ENCODE measurements at places on chromosomes 4 and X.
A peak's percentile ranks its signal among the peaks of the same experiment; 100 is the strongest.

DNA sequence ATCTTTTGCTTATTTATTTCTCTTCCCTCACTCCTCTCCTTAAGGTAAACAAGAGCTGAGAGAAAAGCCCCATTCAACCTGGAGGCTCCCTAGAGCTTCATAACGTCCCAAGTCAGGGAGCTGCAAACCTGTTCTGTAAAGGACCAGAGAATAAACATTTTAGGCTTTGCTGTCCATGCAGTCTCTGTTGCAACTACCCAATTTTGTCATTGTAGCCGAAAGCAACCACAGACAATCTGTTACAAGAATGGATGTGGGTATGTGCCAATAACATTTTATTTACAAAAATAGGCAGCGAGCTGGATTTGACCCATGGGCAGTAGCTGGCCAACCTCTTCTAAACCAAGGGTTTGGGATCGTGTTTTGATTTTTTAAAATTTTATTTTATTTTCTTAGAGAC, 71.3 kb upstream of the TBL1X start:
- DNase-seq = no peak
- H3K27ac ChIP-seq = no peak overlapping the region
- H3K4me1 ChIP-seq = no peaks in the 10 kb centered on the region

DNA sequence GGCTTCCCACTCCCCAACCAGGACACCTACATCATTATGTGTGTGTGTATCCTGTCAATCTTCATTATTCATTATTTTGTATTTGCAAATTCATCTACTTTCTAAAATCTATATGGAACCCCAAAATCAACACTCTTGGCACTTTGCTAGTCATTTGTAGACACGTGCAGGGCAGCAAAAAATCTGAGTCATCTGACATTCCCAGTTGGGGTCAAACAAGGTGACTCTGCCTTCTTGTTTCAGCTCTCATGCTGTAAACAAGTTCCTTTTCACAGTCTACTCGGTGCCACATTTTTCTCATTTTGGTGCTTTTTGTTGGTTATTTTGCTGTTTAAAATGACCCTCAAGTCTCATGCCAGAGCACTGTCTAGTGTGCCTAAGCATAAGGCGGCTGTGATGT, 5.9 kb downstream of the MRFAP1L1 start:
- DNase-seq = no peak
- H3K4me3 ChIP-seq = no peak overlapping the region
- peaks cover 47% of the 10 kb centered on the region for H3K4me1 ChIP-seq
- no peaks in the 10 kb centered on the region for H3K27me3 ChIP-seq
- no peak overlapping the region for H3K27ac ChIP-seq

- no peak for DNase-seq
- no peaks in the 10 kb centered on the region for H3K4me1 ChIP-seq
- H3K4me3 ChIP-seq = no peak overlapping the region
- no peaks in the 10 kb centered on the region for H3K36me3 ChIP-seq
- no peak overlapping the region for H3K27ac ChIP-seq
Observed at GRCh38 chr4:74549936-74550335, 105.0 kb downstream of the AREG start.

- DNase-seq = no peak
- no peak overlapping the region for H3K27ac ChIP-seq
- peaks cover 33% of the 10 kb centered on the region for H3K4me1 ChIP-seq
- H3K4me3 ChIP-seq = no peak overlapping the region
- no peaks in the 10 kb centered on the region for H3K27me3 ChIP-seq
- H3K36me3 ChIP-seq = no peaks in the 10 kb centered on the region
Observed at GRCh38 chr4:41132055-41132683, 82.2 kb downstream of the APBB2 start.

GRCh38 chr4:26055855-26056254, 141.8 kb downstream of the SMIM20 start:
- no peaks in the 10 kb centered on the region for H3K27me3 ChIP-seq
- H3K27ac ChIP-seq = no peak overlapping the region
- H3K4me1 ChIP-seq = peaks cover 8% of the 10 kb centered on the region

- H3K36me3 ChIP-seq = no peaks in the 10 kb centered on the region
- H3K27ac ChIP-seq = no peak overlapping the region
- DNase-seq = no peak
- no peak overlapping the region for H3K4me3 ChIP-seq
- H3K4me1 ChIP-seq = no peaks in the 10 kb centered on the region
Observed at GRCh38 chr4:158268553-158268952, 58.3 kb downstream of the TMEM144 start.

DNA sequence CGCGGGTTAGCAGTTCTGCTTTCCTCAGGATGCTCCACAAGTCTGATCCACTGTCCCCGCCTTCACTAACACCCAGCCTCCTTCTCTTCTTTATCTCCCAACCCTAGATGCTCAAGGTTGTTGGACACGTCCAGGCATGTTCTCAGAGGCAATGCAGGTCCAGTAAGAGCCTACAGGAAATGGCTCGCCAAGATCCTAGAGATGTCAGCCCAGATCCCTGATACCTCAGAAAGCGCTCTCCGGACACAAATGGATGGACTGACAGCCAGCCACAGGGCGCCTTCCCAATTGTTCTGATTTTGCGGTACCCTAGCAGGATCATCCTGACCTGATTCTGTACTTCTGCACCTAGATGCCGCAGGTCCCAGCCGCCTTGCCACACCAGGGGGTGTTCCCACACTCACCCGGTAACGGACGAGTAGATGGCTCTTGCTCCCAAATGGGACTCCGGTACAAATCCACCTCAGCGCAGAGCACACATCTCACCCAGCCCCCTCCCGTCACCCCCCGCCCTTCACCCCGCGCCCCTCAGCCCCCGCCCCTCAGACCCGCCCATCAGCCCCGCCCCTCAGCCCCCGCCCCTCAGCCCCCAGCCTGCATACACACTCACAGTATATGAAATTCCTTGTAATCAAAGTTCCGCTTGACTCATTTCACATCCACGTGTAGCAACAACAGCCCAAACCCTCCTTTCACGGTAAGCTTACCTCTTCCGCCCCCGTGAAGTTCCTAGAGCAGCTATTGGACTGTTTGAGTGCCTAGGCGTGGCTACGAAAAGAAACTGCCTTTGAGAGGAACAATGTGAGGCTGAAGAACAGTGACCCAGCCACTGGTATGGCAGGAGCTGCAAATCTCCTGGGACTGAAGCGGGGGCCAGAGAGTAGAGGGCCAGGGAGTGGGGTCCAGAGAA, at the start of gene EDA2R:
Gene EDA2R, minus strand, starts transcription at position 488 of the 910 bp plus-strand sequence. CDS start 23,058 bp downstream, outside the sequence.
- H3K4me3 ChIP-seq = peak within 1 kb of the TSS; percentile 46
- H3K36me3 ChIP-seq = no peaks in the 10 kb centered on the region
- no peaks in the 10 kb centered on the region for H3K4me1 ChIP-seq
- H3K27ac ChIP-seq = peak within 1 kb of the TSS; percentile 64
- DNase-seq = no peak

DNA sequence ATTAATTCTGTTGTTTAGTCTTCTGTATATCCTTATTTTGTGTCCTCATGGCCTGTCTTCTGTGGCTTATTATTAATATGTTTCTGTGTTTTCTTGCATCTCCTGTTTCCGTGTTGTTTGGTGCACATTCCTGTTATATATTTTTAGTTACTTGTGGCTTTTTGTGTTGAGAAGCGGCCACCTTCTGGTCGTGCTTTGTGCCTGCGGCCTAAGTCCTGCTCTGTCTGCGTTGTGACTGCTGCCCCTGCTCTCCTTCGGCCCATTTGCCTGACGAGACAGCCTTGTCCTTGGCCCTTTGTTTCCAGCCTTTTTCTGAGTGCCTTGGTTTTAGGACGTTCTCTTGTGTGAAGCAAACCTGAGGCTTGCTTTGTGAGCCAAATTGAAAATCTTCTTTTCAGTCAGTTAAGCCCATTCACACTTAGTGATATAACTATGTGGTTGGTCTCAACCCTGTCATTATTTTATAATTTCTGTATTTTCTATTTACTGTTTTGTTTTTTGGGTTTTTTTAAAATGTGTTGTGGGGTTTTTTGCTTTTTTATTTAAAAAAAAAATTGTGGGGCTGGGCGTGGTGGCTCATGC, 43.8 kb downstream of the TNIP2 start:
- peaks cover 14% of the 10 kb centered on the region for H3K4me1 ChIP-seq
- no peak for DNase-seq
- H3K27me3 ChIP-seq = no peaks in the 10 kb centered on the region

DNA sequence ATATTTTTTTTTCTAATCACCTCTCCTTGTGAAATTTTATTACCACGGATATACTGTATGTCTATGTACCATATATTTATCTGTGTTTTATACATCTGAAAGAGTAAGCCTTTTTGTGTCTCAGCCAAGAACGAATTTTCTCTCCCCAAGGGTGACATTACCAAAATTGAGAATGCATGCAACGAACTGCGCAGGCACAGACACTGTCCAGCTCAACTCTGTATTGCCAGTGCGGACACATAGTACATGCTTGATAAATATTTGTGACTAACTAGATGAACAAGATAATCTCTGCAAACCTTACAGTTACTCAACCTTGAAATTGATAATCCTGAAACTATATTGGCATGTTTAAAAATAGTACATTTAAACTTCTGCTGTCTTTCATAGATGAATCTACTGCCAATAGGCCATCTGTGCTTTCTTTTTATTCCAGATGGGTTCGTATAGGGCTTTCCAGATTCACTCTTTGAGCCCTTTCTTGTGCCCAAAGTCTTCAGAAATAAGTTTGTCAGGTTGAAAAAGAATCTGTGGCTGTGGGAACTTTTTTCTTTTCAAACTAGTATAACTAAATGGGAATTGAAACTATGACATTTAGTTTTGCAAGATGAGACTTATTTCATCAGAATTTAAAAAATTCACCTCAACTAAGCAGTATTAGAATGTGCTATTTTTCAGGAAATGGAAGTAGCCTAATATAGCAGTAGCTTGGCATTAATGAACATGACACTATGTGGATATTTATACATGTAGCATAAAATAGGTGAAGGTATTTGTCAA, 38.9 kb downstream of the DTHD1 start:
- no peaks in the 10 kb centered on the region for H3K27me3 ChIP-seq
- DNase-seq = no peak
- H3K27ac ChIP-seq = no peak overlapping the region

GRCh38 chr4:47462799-47463234, 685 bp downstream of the COMMD8 start:
- no peaks in the 10 kb centered on the region for H3K27me3 ChIP-seq
- H3K36me3 ChIP-seq = peaks cover 5% of the 10 kb centered on the region
- H3K27ac ChIP-seq = peak overlapping the region; percentile 92
- H3K4me1 ChIP-seq = peaks cover 9% of the 10 kb centered on the region

DNA sequence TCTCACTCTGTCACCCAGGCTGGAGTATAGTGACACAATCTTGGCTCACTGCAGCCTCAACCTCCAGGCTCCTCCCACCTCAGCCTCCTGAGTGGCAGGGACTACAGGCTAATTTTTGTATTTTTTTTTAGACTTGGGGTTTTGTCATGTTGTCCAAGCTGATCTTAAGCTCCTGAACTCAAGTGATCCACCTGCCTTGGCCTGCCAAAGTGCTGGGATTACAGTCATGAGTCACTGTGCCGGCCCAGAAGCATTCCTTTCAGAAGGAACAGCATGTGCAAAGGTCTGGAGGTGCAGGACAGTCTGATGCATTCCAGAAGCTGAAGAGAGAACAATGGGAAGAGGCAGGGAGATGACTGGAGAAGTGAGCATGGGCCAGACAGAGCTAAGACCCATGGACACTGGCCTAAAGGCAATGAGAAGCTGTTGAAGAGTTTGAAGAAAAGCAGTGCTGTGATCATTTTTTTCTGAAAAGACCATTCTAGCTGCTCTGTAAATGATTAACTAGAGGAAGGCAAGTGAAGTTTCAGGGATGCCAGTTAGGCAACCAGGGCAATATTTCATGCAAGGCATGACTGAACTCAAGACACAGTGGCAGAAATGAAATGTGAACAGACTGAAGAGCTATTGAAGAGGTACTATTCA, 43.2 kb downstream of the MANBA start:
- no peaks in the 10 kb centered on the region for H3K4me1 ChIP-seq
- no peak for DNase-seq
- no peak overlapping the region for H3K4me3 ChIP-seq
- no peaks in the 10 kb centered on the region for H3K27me3 ChIP-seq
- H3K36me3 ChIP-seq = no peaks in the 10 kb centered on the region
- no peak overlapping the region for H3K27ac ChIP-seq

DNA sequence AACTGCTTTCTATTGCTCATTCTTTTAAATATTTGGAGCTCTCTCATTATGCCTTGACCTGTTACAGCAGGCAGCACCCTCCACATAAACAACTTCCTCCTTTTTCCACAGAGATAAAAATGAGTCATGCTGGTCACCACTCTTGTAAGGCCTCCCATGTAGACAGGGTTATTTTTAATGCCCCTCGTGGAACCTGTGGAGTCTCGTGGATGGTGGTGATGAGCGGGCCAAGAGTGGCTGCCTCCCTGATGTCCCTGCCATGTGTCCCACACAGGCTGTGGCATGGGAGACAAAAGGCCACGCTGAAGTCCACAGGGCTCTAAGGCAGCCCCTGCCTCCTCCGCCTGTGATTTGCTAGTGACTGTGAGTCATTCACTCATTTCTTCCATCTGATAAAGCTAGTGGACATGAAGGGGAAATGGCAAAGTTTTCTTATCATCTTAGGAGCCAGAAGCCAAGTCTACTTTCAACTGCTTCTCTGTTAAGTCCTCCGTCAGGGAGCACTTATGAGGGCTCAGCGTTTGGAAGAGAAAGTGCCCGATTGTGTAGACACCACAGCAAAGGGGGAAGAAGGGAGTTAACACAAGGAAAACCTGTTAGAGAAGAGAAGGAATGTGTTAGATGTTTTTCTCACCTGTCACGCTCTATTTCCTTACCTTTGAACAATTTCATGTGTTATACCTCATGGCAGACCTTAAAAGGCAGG, 121.6 kb upstream of the FAT1 start:
- no peak overlapping the region for H3K4me3 ChIP-seq
- no peaks in the 10 kb centered on the region for H3K27me3 ChIP-seq
- H3K36me3 ChIP-seq = no peaks in the 10 kb centered on the region
- DNase-seq = no peak

GRCh38 chrX:41408576-41408975, 38.6 kb upstream of the NYX start:
- no peak overlapping the region for H3K27ac ChIP-seq
- H3K4me1 ChIP-seq = no peaks in the 10 kb centered on the region
- DNase-seq = no peak
- H3K36me3 ChIP-seq = no peaks in the 10 kb centered on the region
- H3K4me3 ChIP-seq = no peak overlapping the region
- no peaks in the 10 kb centered on the region for H3K27me3 ChIP-seq

GRCh38 chr4:98242063-98242462, 19.1 kb upstream of the RAP1GDS1 start:
- H3K4me3 ChIP-seq = no peak overlapping the region
- H3K4me1 ChIP-seq = no peaks in the 10 kb centered on the region
- H3K27me3 ChIP-seq = peaks cover 3% of the 10 kb centered on the region
- DNase-seq = no peak
- no peak overlapping the region for H3K27ac ChIP-seq

DNA sequence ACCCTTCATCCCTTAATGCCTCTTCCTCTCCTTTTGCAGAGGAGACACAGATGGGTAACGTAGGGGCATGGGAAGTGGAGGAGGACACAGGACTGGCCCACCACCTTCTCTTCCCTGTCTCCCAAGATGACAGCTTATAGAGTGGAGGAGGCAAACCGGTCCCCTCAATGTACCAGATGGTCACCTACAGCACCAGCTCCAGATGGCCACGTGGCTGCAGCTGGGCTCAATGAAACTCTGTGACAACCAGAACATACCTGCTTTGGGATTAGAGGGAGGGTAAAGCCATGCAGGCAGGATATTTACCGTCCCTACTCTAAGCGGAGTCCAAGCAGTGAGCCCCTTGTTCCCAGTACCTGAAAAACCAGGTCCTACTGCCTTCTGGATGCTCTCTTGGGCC, 7.5 kb upstream of the KLHL15 start:
- no peaks in the 10 kb centered on the region for H3K36me3 ChIP-seq
- no peaks in the 10 kb centered on the region for H3K4me1 ChIP-seq
- H3K27me3 ChIP-seq = no peaks in the 10 kb centered on the region
- no peak overlapping the region for H3K27ac ChIP-seq
- no peak overlapping the region for H3K4me3 ChIP-seq
- no peak for DNase-seq

Measured in vagina (tissue), 2 donors.